ENCODE measurements at places on chromosomes 2 and 18. TPM values are rescaled to one million over a fixed set of nuclear protein-coding genes. Genes with fewer than 3 reads are reported as not detected.

The ANKRD39 gene
- total RNA-seq, result 21.4 TPM

The AFF3 gene
- total RNA-seq, result not detected

The SRBD1 gene
- 7.3 TPM for total RNA-seq

The NEU2 gene
- not detected for total RNA-seq

The DES gene
- 0.39 TPM for total RNA-seq

The MALL gene
- total RNA-seq, result 142 TPM

The CFC1 gene
- total RNA-seq, result not detected

The LINC00305 gene
- total RNA-seq, result not detected

The SERPINB11 gene
- total RNA-seq, result not detected

The ALPI gene
- not detected for total RNA-seq

The KHK gene
- total RNA-seq, result 10.4 TPM

The DNAJC5G gene
- total RNA-seq, result not detected

The FSIP2 gene
- not detected for total RNA-seq

The SLC4A1AP gene
- total RNA-seq, result 29.7 TPM

The BBS5 gene
- 7.3 TPM for total RNA-seq

The STPG4 gene
- not detected for total RNA-seq

The BMPR2 gene
- 15.6 TPM for total RNA-seq

The PTPRN gene
- 1.1 TPM for total RNA-seq

The SERPINB10 gene
- not detected for total RNA-seq

The IL18R1 gene
- total RNA-seq, result 1.0 TPM

The SGPP2 gene
- total RNA-seq, result 0.42 TPM

The FTCDNL1 gene
- total RNA-seq, result 2.8 TPM

The STARD6 gene
- not detected for total RNA-seq

The IL36G gene
- not detected for total RNA-seq
